ENCODE measurements at places on chromosomes 12 and 14.

GRCh38 chr14:101175731-101176534, 272.4 kb upstream of the RTL1 start:
- no peak for DNase-seq

DNA sequence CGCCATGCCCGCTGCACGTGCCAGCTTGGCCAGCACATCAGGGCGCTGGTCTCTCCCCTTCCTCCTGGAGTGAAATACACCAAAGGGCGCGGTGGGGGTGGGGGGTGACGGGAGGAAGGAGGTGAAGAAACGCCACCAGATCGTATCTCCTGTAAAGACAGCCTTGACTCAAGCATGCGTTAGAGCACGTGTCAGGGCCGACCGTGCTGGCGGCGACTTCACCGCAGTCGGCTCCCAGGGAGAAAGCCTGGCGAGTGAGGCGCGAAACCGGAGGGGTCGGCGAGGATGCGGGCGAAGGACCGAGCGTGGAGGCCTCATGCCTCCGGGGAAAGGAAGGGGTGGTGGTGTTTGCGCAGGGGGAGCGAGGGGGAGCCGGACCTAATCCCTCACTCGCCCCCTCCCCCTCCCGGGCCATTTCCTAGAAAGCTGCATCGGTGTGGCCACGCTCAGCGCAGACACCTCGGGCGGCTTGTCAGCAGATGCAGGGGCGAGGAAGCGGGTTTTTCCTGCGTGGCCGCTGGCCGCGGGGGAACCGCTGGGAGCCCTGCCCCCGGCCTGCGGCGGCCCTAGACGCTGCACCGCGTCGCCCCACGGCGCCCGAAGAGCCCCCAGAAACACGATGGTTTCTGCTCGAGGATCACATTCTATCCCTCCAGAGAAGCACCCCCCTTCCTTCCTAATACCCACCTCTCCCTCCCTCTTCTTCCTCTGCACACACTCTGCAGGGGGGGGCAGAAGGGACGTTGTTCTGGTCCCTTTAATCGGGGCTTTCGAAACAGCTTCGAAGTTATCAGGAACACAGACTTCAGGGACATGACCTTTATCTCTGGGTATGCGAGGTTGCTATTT, 914 bp upstream of the CCND2 start:
- DNase-seq: peak; percentile 9

- no peak for DNase-seq
Observed at GRCh38 chr12:128914908-128915563, 61.8 kb downstream of the GLT1D1 start.

- DNase-seq: peak; percentile 72
Observed at GRCh38 chr14:59688224-59689170, 111.9 kb upstream of the CCDC175 start.

GRCh38 chr14:92510972-92511371, 2.6 kb upstream of the RIN3 start:
- DNase-seq: peak; percentile 19

GRCh38 chr12:40376533-40377267, 151.9 kb downstream of the LRRK2 start:
- DNase-seq: no peak
